C1 segment of cervical spinal cord (tissue), 14 donors: ENCODE measurements at places on chromosomes 12 and 14.

DNA sequence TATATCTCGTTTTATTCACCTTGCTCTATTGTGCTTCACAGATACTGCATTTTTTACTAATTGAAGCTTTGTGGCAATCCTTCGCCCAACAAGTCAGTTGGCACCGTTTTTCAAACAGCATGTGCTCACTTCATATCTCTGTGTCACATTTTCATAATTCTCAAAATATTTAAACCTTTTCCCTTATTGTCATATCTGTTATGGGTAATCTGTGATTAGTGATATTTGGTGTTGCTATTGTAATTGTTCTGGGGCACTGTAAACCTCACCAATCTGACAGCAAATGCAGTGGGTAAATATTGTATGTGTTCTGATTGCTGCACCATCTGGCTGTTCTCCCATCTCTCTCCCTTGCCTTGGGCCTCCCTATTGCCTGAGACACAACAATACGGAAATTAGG is 191.3 kb downstream of the BTG1 start:
- no peak for DNase-seq

DNA sequence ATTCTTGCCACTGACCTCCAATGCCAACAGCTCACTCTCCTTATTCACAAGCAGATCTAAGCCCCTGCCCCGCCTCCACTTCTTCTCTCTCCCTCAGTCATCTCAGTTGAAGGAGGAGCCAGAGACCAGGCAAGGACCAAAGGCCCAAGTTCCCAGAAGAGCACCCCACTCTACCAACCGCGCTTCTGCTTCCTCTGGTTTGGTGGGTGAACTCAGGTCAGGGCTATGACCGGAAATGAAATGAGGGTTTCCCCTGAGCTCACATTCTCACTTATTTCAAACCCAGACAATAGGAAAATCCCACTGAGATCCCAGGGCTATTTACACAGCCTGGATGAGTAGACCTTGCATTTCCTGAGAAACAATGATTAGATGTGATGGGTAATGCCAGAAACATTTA is 9.9 kb downstream of the DPF3 start:
- no peak for DNase-seq

GRCh38 chr14:68884031-68885030 is 91.5 kb upstream of the ZFP36L1 start:
- no peak for DNase-seq

GRCh38 chr14:62187265-62187664 is 425.0 kb downstream of the SNAPC1 start:
- DNase-seq, result no peak

GRCh38 chr14:99064262-99064954 is 207.6 kb downstream of the BCL11B start:
- DNase-seq, result no peak

GRCh38 chr14:104694475-104694950 is 5.1 kb downstream of the INF2 start:
- DNase-seq, result peak; percentile 78

DNA sequence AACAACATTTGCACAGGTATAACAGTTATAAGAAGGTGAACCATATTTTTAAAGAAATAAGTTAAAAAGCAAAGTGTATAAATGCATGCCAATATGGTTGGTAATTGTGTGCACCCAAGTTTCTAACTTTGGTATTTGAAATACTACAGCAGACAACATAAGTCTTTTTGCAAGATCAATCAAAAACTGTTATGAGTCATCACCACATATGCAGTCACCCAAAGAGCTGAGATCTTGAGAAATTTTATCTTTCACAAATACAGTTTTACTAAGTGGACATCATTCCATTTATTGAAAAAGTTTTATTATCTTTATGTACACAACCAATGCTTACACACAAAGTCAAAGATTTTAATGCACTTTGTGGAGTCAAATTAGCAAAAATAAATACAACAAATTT is 7.0 kb upstream of the ACSS3 start:
- no peak for DNase-seq

- no peak for DNase-seq
Observed at GRCh38 chr12:57010627-57011247, 4.4 kb upstream of the ZBTB39 start.

GRCh38 chr14:61569812-61570548 is 125.3 kb upstream of the HIF1A start:
- DNase-seq, result no peak

DNA sequence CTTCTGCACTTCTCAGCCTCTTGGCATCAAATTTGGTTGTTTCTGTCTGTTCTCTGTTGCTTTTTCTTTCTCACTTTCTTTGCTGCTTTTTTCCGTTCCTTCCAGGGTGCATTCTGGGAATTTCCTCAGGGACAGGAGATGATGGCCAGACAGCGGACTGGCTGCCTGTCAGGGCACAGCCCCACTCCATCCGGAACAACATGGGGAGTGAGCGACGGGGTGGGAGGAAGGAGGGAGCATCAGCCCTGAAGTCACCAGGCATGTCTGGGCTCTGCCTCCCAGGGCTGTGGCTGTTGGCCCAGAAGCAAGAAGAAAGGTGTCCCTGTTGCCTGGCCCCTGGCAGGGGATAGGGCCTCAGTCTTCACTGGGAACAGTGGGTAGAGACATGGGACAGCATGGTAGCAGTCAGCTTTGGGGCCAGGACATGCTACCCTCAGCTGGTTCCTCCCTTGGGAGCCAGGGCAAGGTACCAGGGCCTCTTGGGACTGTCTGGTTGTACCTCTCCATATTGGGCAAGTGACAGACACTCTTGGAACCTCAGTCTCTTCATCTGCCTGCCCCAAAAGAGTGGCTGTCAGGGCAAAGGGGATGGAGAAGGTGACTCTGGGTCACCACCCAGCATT is 8.6 kb downstream of the PGF start:
- DNase-seq, result no peak

DNA sequence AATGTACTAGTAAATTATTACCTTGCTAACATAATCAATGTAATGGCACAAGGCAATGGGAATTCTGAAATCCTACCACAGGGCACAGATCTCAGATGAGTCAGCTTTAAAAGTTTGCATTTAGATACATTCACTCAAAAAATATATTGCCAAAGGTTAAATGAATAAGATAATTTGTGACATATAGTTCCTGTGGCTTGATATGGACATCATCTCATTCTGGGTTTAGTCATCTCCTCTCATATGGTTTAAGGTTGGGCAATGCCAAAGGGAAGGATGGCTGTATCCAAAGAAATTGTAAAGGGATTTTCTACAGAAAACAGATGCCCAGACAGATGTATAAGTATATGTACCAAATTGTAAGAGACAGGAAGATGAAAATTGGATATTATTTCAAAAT is 1065.0 kb downstream of the LRFN5 start:
- no peak for DNase-seq

DNA sequence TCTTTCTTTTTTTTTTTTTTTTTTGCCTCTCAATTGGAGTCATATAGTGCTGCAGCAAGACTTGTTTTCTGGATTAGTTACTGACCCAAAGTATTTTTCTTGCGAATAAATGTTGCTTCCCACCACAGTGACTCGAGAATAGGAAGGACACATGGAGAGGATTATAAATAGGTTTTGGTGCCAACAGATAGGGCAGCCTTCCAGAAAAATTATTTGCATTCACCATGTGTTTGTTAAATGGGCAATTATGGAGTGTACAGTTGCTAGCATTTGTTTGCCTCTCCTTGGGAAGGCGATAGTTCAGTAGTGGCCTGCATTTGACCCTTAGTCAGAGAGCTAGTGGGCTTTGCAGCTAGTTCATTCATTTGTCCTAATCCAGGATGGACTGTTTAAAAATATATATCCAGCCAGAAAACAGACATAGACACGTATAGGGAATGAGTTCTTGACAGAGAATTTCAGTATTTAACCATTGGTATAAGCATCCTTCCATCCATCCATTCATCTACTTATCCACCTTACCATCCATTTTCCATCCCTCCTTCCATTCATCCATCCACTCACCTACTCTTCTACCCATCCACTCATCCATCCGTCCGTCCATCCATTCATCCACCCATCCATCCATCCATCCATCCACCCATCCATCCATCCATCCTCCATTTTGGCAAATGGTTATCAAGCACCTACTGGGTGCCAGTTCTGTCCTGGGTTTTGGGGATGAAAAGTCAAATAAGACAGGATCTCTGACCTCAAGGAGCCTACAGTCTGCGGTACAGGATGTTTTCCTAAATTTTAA is 67.5 kb downstream of the CHST11 start:
- no peak for DNase-seq

- no peak for DNase-seq
Observed at GRCh38 chr12:108298761-108299275, 40.3 kb downstream of the CMKLR1 start.

DNA sequence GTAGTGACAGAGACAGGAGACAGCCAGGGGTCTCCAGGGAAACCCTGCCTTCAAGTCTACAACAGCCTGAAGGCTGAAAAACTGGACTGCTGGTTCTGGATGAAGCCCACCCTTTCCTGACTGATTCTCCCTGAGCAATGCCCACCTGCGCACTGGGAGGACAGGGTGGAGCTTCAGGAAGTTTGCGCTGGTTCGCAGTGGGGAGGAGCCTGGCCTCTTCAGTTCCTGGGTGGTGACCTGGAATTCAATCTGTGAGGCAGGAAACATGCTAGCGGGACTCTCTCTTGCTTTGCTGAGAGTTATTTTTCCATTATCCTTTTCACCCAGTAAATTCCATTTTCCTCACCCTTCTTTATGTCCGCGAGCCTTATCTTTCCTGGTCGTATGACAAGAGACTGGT is 600.8 kb downstream of the TRHDE start:
- no peak for DNase-seq

GRCh38 chr14:91417120-91417982 is at the start of gene CCDC88C:
Gene CCDC88C, minus strand, starts transcription at chr14:91417820. Its CDS starts 130 bp downstream, at chr14:91417690.
- DNase-seq, result peak; percentile 47

DNA sequence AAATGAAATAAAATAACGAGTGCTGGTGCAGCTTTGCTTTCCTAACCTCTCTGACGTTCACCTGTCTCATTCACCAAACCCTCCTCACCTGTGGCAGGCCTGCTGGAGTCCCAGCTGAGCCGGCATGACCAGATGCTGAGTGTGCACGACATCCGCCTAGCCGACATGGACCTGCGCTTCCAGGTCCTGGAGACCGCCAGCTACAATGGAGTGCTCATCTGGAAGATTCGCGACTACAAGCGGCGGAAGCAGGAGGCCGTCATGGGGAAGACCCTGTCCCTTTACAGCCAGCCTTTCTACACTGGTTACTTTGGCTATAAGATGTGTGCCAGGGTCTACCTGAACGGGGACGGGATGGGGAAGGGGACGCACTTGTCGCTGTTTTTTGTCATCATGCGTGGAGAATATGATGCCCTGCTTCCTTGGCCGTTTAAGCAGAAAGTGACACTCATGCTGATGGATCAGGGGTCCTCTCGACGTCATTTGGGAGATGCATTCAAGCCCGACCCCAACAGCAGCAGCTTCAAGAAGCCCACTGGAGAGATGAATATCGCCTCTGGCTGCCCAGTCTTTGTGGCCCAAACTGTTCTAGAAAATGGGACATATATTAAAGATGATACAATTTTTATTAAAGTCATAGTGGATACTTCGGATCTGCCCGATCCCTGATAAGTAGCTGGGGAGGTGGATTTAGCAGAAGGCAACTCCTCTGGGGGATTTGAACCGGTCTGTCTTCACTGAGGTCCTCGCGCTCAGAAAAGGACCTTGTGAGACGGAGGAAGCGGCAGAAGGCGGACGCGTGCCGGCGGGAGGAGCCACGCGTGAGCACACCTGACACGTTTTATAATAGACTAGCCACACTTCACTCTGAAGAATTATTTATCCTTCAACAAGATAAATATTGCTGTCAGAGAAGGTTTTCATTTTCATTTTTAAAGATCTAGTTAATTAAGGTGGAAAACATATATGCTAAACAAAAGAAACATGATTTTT is 17.1 kb upstream of the AMN start:
- no peak for DNase-seq

- no peak for DNase-seq
Observed at GRCh38 chr14:75946785-75947184, 35.0 kb downstream of the TGFB3 start.

- no peak for DNase-seq
Observed at GRCh38 chr12:72448089-72448488, 175.9 kb downstream of the TRHDE start.

DNA sequence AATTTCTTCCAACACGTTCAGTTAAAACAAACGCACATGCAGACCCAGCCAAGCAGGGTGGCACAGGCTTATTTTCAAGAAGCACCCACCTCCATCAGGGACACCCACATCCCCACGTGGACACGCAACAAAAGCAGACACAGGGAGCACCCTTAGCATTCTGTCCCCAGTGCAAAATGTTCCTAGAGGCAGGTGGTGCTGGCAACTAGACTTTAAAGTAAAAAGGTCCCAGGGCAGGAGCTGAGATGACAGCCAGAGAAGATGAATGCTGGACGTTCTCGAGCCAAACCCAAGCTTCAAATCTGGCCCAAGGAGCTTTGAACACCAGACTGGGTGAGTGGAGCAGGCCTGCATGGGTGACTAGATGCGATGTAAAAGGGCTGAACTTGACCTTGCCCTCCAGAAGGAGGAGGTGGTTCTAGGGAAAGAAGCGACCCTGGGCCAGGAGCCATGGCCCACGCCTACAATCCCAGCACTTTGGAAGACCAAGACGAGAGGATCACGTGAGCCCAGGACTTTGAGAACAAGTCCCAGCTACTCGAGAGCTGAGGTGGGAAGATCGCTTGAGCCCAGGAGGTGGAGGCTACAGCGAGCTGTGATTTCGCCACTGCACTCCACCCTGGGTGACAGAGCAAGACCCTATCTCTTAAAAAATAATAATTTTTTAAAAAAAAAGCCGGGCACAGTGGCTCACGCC is 47.3 kb downstream of the KDM2B start:
- DNase-seq, result no peak

DNA sequence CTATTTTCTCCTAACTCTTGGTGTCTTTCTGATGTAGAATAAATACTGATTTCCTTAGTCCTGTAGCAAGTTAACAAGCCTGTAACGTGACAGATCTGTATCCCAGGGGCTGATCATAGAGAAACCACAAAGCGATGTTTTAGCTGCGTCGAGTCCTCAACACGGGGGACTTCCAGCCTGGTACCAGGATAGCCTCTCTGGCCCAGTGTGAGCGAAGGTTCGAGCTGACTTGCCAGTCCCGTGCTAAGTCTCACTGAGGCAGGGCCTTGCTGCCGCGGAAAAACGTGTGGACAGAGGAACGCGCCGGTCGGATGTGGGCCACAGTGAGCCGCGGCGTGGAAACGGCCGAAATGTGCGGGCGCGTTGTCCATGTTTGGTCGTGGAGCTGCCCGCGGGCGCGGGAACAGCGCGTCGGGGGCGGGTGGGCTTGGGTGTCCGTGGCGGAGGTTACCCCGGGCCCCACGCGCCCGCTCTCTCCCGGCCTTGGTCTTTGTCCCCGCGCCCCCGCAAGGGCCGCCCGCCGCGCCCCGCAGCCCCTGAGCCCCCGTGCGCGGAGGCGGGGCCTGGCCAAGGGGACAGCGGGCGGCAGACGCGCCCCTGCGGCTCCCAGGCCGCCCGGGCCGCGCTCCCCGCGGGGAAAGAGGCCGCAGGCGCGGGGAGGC is 531 bp upstream of the EML1 start:
- peak; percentile 31 for DNase-seq

GRCh38 chr12:52521568-52522266 is 1.5 kb upstream of the KRT5 start:
- no peak for DNase-seq

GRCh38 chr14:82725213-82725612 is 1191.6 kb upstream of the SEL1L start:
- DNase-seq, result no peak
